Calu3 (cell line): ENCODE measurements at places on chromosomes 6 and 20.
A peak's percentile ranks its signal among the peaks of the same experiment; 100 is the strongest.

- DNase-seq, result no peak
Measured at GRCh38 chr6:74249658-74250057, 553.7 kb downstream of the CD109 start.

DNA sequence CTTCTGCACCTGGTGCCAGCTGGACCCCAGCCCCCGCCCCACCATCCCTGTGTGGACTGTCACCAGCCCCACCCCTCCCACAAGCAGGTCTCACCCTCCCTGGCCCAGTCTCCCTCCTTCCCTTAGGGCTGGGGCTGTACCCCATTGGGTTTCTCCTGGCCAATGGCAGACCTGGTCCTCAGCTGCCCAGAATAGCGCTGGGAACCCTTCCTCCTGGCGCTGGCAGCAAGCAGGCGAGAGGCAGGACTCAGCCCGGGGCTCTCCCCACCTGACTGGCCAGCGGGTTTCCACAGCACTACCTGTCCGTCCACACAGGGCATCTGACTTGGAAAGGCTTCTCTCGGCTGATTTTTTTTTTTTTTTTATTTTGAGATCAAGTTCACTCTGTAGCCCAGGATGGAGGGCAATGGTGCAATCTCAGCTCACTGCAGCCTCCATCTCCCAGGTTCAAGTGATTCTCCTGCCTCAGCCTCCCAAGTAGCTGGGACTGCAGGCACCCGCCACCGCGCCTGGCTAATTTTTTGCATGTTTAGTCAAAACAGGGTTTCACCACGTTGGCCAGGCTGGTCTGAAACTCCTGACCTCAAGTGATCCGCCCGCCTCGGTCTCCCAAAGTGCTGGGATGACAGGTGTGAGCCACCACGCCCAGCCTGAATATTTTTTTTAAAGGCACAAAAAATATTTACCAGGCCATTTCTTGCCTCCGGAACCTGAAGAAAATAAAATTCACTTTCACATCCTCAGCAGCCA lies 21.6 kb upstream of the CHRNA4 start:
- DNase-seq, result no peak

DNA sequence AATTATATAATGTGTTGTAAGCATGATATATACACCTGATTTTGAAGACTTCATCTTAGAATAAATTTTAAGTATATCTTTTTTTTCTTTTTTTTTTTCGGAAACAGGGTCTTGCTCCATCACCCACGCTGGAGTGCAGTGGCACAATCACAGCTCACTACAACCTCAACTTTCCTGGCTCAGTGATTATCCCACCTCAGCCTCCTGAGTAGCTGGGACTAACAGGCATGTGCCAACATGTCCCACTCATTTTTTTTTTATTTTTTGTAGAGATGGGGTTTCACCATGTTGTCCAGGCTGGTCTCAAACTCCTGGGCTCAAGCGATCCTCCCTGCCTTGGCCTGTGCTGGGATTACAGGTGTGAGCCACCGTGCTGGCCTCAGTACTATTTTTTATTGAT lies 17.1 kb downstream of the VPS52 start:
- DNase-seq, result no peak

GRCh38 chr20:59805786-59806577 lies 127.5 kb downstream of the SYCP2 start:
- DNase-seq, result no peak

DNA sequence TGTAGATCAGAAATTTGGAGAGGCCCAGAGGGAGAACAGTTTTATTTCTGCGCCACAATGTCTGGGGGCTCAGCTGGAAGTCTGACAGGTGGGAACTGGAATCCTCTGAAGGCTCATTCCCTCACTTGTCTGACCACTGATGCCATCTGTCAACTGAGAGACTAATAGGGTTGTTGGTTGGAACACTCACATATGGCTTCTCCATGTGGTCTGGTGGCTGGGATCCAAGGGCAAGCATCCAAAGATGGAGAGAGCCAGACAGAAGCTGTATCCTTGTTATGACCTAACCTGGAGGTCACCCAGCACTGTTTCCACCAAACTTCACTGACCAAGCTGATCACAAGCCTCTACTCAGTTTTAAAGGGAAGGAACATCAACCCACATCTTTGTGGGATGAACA lies 117.9 kb upstream of the AKAP12 start:
- DNase-seq, result no peak

DNA sequence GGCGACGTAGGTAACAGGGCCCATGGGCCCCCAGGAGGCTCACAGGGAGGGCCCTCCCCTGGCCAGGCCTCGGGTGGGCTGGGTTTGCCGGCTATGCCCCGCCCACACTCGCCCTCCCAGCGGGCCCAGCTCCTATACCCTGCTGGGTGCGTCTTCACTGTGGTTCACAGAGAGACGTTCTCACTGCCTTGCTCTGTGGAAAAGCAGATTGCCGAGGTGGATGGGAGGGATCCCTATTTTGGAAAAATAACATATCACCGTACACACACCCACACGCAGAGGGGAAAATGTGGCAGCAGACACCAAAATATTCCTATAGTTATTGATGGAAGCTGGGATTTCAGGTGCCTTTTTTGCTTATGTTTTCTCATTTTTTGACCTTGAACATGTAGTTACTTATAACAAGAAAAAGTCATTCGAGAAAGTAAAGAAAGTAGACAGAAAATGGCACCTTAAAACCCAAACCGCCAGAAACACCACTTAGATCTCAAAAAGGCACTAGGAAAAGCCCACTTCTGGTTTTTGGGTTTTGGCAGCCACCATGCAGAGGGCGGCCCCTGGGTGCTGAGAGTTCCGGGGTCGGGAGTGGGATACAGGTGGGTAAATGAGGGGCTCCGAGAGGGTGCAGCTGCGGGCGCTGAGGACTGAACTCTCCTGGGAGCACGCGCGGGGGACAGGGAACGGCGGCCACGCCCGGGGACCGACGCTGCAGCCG lies 49.4 kb downstream of the TMEM242 start:
- DNase-seq, result peak; percentile 8

- DNase-seq, result no peak
Measured at GRCh38 chr6:149140910-149141290, 176.6 kb upstream of the TAB2 start.

GRCh38 chr6:74755196-74755595 lies 450.7 kb downstream of the COL12A1 start:
- no peak for DNase-seq

DNA sequence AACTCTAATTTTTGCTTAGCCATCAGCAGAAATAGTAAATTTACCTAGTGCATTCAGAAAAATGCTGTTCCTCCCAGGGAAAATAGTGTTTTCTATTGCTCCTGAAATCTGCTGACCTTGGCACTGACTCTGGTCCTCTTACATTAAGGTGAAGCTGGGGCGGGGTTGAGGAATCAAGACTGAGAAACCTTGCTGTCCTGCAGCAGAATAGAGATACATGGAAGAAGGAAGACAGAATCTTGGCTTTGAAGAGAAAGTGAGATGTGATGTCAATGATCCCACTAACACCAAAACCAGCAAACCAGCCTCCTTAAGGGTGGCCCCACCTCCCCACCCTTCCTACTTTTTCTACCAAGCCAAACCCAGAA lies 840 bp upstream of the LY86 start:
- no peak for DNase-seq

DNA sequence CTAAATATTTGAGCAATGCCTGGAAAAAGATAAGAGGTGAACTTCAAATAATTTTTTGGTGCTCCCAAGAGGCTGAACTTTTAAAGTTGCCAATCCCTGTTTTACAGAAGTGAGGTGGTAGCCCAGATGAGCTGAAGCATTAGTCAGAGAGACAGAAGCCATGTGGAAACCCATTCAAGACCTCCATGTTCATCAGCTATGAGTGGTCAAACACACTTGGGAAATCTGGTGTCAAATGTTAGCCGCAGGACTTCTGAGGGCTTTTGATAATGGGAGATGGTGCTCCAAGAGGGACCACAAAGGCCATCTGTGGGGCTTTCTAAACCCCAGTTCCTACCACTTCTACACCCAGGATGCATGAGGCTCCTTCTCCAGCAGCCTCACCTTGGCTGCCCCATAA lies 77.5 kb upstream of the MRPS10 start:
- DNase-seq, result no peak

DNA sequence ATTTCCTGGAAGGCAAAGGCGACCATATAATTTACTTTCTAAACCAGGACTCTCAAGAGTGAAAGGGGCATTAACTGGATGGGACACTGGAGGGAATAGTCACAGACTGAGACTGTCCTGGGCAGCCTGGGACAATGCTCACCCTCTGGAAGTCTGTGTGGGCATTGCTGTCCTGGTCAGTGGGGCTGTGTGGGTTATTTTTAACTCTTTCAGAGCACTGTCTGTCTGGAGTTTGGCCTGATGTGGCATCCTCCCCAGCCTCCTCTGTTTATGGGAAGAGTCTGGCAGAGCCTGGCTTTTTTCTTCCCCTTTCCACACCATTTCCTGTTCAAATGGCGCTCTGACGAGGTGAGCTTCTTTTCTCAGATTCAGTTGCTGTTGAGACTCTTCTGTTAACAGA lies 11.7 kb downstream of the DAAM2 start:
- no peak for DNase-seq
